Stimulated activated CD4-positive, alpha-beta T cell treated with anti-CD3 and anti-CD28 coated beads, Interleukin-4, amount 100 ng/mL, for 4 hours (primary cell): ENCODE measurements at places on chromosomes 2 and 18.
A peak's percentile ranks its signal among the peaks of the same experiment; 100 is the strongest.

- no peak for DNase-seq
Measured at GRCh38 chr2:227363756-227364155, 15.3 kb downstream of the TM4SF20 start.

DNA sequence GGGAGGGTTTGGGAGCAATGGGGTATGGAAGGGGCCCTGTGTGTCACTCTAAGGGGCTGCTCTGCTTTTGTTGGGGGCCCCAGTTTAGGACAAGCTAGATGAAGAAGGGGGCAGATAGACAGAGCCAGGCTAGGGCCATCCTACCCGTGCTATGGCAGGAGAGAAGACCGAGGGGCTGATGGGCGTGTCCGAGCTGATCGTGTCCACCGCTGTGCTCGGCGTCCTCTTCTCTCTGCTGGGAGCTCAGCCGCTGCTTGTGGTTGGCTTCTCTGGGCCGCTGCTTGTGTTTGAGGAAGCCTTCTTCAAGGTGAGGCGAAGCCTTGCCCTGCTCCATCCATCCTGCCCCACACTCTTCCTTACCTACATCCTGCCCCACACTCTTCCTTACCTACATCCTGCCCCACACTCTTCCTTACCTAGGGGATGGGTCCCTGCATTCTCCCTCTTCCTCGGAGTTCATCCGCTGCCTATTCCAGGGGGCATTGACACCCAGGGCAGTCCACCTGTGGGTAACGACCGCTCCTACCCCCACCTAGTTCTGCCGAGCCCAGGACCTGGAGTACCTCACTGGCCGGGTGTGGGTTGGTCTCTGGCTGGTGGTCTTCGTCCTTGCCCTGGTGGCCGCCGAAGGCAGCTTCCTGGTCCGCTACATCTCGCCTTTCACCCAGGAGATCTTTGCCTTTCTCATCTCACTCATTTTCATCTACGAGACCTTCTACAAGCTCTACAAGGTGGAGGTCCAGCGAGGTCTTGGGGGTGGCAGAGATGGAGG, 8.9 kb downstream of the SLC4A3 start:
- no peak for DNase-seq

DNA sequence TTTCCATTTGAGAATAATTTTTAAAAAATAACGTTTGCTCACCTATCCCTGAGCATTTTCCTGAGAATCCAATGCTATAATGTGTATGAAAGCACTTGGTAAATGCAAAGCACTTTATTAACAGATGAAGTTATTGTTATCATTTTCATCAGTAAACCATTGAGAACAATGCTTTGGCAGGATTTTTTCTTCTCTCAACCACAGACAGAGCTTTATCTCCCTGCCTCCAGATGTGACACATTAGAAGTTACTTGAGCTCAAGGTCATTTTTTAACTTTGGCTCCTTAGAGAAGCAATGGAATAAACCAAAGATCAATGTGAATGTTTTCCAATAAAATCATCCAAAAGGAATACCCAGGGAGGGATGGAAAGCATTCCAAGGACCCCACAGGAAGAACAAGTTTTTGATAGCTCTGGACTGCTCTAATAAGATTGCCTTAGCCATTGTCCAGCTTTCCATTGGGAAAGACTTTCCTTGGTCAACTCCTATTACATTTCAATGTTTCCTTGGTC, 118.9 kb upstream of the NT5C1B start:
- DNase-seq = no peak

DNA sequence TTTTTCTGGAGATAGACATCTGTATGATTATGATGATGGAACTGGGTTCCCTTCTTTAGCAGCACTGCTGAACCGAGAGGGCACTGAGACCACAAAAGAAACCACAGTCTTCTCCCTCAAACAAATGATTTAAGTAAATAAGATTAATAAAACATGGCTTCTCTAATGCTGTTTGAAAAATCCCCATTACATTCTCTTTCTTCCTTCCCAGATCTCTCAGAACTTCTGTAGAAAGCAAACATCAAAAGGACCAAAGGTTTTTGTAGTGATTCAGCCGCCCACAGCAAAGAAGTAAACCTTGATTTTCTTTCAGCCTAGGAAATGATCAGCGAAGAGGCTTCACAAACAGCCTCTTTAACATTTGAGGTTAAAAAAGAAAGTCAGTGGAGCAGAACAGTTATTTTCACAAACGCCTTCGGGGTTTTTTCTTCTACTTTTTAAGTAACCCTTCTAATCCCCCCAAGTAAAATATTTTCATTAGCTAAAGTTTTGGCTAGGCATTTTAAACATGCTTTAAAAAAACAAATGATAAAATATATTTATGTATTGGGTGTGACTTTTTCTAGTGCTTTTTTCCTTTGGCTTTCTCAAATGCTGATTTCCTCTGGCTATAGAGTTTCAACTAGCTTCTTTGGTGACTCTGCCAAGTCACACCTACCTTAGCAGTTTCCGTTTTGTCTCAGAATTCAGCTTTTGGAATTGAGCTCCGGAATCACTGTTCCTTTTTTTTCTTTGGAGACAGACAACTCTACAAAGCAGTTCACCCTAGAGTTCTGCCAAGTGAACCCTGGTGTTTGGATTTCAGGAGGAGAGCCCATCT, 89.6 kb downstream of the UPP2 start:
- DNase-seq = peak; percentile 29

GRCh38 chr2:71566372-71566771, 113.0 kb downstream of the DYSF start:
- DNase-seq = no peak

DNA sequence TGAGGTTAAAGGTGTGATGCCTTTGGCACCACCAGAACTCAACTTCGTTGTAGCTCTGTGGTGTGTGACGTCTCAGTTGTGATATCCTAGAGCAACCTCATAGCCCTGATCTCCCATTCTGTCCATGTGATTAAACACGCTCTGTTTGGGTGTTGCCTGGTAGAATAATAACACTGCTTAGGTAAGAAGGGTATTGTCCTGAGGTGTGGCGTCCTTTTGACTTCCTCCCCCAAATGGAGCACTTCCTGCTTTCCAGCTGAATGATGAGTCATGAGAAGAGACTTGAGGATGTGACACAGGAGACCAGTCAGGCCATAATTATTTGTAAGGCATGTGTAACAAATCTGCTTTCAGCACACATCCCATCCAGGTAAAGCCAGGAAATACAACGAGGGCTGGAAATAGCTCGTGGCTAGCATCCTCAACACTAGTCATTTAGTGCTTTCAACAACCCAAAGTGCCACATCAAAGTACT, 100.7 kb downstream of the RAPGEF4 start:
- no peak for DNase-seq

DNA sequence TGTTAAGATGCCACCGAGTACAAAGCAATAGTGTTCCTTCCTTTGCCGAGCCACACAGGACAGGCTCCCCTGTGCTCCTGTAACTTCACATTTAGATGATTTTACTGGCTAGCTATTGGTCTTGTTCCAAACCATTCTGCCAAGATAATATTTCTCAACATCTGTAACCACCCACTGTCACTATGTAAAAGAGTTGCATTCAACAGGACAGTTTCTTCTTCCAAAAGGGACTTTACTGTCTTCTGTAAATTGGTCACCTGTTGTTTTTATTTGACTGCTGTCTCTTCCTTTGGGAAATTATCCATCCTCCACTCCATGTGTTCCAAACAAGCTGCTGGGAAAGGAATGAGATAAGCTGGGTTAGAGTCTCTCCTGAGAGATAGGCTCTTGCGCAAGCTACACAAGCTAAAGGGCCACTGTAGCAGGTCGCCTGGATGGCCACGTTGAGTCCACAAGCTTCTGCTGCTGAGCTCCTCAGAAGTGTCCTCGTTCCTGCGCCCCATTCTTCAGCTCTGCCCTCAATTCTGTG, 14.4 kb upstream of the BZW1 start:
- DNase-seq = no peak

GRCh38 chr2:33241072-33241471, 235.4 kb upstream of the RASGRP3 start:
- DNase-seq = no peak

GRCh38 chr18:6370886-6371635, 43.6 kb downstream of the L3MBTL4 start:
- no peak for DNase-seq

GRCh38 chr2:149906886-149907285, 319.3 kb upstream of the MMADHC start:
- no peak for DNase-seq

GRCh38 chr2:207327513-207327912, 161.8 kb upstream of the KLF7 start:
- no peak for DNase-seq

DNA sequence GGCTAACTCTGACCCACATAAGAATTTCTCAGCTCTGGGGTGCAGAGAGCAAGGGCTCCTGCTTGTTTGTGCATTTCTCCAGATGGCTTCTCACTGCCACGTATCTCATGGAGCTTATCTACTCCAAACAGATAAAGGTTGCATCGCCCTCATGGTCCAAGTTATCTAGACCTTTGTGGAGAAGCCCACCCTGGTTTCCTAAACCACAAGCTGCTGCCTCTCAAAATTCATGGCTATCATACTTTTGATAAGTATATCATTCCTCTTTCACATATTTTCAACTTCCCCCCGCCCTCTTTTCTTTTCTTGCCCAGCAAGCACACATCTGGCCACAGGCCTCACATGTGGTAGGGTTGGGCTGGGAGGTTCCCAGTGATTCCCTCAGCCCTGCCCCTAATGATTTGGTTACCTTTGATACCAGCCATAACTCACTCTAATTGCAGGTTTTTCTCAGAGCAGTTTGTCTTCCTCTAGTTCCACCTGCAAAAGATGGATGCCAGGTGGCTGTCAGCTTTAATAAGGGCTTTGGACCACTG, 146.0 kb downstream of the RHBDD1 start:
- DNase-seq = no peak

GRCh38 chr18:70578480-70578879, 289.6 kb downstream of the SOCS6 start:
- no peak for DNase-seq

- DNase-seq = no peak
Measured at GRCh38 chr2:133993160-133993559, 260.7 kb upstream of the MGAT5 start.

- no peak for DNase-seq
Measured at GRCh38 chr2:224646242-224646846, 61.2 kb upstream of the CUL3 start.

DNA sequence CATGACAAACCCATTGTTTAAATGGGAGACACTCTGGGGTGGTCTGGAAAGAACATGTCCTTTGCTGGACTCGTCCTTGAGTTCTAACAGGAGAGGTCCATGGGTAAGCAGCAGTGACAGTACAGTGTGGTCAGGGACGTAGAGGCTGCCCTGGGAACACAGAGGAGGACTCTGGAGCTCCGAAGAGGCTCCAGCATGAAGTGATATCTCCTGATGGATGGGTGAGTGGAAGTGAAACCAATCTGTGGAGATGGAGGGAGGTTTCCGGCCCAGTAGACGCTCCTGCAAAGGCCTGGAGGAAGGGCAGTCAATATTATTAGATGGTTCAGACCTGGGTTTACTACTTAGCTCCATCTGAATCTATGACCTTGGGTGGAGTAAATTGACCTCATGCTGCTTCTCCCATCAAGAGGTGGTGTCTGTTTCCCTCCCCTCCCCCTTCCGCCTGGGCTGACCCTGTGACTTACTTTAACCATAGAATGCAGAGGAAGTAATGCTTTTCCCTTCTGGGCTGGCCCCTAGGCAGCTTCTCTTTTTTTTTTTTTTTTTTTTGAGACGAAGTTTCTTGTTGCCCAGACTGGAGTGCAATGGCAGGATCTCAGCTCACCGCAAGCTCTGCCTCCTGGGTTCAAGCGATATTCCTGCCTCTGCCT, 2.3 kb upstream of the TFCP2L1 start:
- no peak for DNase-seq

GRCh38 chr2:38187541-38188011, 111.6 kb upstream of the CYP1B1 start:
- DNase-seq = no peak

DNA sequence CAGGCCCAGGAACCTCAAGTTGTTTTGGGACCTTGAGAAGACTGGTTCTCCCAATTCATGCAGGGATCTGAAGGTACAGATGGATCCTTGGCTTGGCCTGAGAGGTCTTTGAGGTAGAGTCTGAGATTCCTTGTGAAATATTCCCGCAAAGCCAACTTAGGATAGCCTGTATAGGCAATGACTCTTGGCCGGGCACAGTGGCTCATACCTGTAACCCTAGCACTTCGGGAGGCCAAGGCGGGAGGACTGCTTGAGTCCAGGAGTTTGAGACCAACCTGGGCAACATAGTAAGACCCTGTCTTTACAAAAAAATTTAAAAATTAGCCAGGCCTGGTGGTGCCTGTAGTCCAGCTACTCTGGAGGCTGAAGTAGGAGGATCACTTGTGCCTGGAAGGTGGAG, 40.4 kb downstream of the ANKMY1 start:
- no peak for DNase-seq

DNA sequence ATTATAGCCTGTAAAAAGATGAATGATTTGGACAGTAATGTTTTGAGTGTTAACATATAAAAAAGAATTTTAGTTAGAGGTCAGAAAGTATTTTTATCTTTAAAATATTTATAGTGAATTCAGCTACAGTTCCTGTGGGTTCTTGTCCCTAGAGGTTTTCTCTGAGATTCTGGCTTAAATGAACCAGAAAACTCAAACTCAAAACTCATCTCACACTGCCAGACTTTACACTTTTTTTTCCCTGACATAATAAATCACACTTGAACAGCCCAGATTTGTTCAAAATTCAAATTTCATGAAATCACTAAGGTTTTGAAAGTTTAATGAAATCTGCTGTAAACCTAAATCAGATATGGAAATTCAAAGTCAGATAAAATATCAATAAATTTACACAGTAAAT, 92.3 kb downstream of the KCNH7 start:
- no peak for DNase-seq

DNA sequence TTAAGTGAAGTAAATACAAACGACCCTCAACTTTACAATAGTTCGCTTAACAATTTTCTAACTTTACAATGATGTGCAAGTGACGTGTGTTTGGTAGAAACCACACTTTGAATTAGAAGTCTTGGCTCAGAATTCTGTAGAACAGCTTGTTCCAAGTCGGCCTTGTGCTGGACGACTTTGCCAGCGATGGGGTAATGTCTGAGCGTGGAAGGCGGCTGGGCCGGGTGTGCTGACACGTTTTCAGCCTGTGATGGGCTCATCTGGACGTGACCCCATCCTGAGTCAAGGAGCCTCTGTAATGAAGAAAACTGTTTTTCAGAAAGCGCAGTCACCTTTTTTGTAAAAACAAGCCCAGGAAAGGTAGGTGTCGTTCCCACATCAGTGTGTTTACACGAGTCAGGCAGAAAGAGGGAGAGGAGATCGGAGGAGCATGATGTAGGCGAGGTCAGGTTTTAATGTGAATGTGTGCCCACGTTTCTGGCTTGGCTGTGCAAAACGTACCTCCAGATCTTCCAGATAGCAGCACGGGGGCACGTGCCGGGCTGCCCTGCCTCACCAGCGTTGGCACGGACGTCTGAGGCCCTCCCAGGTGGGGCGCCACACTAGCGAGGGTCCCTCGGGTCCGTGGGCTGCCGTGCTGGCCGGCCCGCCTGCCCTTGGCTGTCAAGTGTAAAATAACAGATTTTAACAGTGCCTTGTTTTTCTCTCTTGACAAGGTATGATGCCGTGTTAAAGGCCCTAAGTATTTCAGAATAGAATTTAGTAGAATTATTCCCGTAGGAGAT, 54.6 kb downstream of the CTDP1 start:
- DNase-seq = no peak

- no peak for DNase-seq
Measured at GRCh38 chr2:207450186-207450585, 79.6 kb upstream of the CREB1 start.
